ENCODE measurements at places on chromosomes 1 and 21.
A peak's percentile ranks its signal among the peaks of the same experiment; 100 is the strongest.

- no peak for DNase-seq
Measured at GRCh38 chr1:164901031-164901430, 342.0 kb downstream of the PBX1 start.

- no peak for DNase-seq
Measured at GRCh38 chr1:180695282-180695681, 63.5 kb downstream of the XPR1 start.

- DNase-seq = no peak
Measured at GRCh38 chr1:70499695-70500094, 88.6 kb downstream of the CTH start.

DNA sequence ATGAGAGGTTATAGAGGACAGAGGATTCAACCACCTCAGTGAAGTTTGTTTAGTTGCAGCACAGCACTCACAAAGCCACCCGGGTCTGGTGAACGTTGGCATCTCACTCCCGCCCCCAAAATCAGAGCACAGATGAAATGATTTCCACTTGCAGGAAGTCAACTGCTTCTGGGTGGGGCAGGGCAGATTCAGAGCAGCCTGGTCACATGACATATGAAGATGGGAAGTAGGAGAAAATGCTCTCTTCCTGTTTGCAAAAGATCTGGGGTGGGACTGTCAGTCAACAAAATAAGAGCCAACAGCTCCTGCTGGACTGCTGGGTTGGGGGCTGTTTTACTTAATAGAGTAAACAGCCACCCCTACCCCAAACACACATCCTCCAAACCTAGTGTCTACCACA, 43.2 kb downstream of the LRRC71 start:
- peak; percentile 72 for DNase-seq

- no peak for DNase-seq
Measured at GRCh38 chr1:96233422-96233821, 488.2 kb upstream of the PTBP2 start.

DNA sequence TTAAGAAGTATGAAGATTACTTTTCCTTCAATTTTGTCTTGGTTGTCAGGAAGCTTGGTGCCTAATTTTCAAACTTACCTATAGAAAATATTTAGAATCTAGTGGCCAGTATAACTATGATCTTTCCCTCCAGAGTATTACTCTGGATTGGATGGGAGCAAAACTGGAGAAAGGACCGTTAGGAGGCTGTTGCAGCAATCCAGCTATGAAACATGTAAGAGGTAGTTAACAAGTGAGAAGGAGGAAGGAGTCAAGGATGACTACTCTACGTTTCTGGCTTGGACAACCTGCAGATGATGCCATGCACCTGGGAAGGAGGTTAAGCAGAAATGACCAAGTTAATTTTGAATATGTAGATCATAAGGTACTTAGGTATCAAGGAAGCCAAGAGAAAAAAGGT, 3.5 kb upstream of the ACP6 start:
- no peak for DNase-seq

DNA sequence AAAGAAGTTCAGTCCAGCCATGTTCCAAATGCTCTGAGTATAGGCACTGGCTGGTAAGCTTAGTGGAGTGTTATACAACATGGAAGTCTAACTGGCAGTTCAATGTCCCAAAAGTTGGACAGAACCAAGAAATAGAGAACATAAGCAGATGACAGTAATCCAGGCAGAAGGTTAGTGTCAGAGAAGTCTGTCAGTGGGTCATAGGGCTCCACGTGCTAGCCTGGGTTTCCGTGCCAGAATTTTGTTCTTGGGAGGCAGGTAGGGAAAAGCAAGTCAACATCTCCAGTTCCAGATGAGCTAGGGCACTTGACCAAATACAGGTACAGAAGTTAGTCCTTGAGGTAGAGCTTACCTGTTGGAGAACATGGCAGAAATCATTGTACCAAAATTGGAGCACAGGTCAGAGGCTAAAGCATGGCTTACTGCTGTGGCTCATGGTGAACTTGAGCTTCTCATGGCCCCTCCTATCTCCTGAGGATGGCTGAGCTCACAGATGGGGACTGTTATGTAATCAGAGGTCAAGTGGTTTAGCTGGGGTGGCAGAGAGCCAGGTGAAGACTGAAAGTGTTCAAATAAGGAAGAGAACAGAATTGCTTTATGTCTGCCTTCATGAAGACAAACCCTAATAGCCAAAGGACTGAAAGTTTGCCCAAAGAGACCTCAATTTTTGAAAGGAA, 170.8 kb downstream of the NFIA start:
- DNase-seq = peak; percentile 69

GRCh38 chr1:175220853-175221556, 28.4 kb upstream of the KIAA0040 start:
- DNase-seq = no peak

DNA sequence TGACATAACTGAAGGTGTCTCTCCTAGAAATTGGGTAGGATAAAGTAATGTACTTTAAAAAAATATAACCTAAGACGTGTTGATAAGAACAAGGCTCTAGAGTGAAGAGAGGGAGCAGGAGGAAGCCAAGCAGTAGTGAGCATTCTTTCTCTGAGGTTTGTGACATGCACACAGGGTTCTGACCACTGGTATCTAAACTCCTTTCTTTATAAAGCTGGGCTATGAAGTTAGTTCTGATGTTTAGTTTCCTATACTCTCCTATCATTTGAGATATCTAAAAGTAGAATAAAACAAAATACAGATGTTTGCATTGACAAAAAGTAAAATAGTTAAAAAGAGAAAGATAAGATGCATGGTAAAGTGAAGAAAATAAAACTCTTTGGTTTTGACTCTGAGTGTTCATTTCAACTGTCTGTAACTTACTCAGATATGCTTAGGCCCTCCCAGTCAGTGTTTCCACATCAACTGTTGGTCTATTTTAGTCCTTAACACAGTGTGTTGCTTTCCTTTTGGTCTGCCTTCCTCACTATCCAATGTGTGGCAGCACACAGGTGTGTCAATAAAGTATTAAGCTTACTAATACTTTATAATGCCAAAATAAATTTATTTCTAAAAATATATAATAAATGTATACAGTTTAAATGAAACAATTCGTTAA, 543.5 kb downstream of the PTPRC start:
- DNase-seq = no peak

GRCh38 chr1:32073299-32074229, 825 bp downstream of the TMEM39B start:
- DNase-seq = no peak

- DNase-seq = no peak
Measured at GRCh38 chr1:87236585-87236984, 92.1 kb upstream of the LMO4 start.

GRCh38 chr1:1213345-1214265, at the start of gene TNFRSF4:
Gene TNFRSF4, minus strand, starts transcription at chr1:1214153. Its CDS starts 26 bp downstream, at chr1:1214127.
- DNase-seq = no peak

DNA sequence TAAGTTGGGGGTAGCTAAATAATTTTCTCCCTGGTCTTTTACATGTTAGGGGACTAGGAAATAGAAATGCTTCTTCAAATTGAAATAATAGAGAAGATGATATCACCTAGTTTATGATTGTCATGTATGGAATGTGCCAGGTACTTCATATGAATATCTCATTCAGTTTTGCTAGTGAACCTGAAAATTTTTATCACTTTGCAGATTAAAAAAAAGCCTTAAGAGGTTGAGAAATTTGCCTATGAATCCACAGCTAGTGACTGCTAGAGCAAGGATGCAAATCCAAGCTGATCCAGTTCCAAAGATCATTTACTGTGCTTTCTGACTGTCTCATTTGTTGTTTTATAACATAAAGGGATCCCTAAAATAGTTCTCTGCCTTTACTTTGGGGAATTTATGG, 24.7 kb downstream of the RNF2 start:
- no peak for DNase-seq

DNA sequence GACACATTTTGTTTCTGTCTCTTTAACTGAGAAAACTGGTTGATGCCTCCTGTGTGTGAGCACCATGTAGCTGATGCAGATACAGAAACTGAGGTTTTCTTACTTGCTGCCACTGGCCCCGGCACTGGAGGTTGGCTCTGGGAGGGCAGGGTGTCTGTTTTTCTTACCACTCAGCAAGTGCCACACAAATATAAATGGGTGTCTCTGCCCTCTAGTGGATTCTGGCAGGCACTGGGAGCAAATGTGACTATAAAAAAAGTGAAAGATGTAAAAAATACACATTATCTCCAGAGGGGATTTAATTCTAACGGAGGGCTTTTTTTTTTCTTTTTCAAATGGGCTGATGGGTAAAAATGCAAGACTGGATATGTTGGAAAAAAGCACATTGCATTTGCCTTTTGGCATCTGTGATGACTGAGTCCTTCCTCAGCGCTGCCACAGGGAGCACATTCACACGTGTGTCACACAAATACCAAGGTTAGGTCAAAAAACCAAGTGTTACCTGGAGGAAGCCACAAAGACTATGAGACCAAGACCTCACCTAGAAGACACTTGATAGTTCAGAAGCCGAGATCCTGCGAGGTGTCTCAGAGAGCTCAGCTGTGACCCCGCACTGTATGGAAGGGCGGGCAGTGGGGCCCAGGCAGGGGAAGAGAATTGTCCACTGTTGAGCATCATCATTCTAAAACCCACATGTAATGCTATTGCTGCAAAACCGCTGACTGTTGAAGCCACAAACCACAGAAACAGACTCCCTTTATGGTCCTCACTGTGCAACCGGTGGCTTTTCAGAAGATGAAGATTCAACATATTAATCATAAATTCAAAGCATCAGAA, 18.9 kb downstream of the PGBD2 start:
- DNase-seq = peak; percentile 21

DNA sequence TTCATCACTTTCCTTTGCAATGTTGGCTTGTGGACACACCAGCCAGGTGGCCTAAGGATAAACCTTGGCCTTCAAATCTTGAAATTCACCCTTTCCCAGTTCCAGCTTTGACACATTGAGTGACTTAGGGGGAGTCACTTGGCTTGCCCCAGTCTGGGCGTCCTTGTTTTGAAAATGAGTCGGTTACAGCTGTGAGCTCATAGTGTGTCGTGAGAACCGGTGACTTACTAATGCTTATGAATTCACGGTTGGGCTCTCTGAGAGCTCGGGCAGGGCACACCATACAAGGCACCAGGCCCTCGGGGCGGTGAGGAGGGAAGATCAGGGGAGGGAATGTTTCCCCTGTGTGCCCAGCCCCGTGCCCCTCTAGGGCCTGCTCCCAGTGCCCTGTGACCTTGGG, 126.9 kb upstream of the TMPRSS2 start:
- no peak for DNase-seq

GRCh38 chr1:220878191-220879075, 810 bp upstream of the HLX start:
- peak; percentile 55 for DNase-seq

DNA sequence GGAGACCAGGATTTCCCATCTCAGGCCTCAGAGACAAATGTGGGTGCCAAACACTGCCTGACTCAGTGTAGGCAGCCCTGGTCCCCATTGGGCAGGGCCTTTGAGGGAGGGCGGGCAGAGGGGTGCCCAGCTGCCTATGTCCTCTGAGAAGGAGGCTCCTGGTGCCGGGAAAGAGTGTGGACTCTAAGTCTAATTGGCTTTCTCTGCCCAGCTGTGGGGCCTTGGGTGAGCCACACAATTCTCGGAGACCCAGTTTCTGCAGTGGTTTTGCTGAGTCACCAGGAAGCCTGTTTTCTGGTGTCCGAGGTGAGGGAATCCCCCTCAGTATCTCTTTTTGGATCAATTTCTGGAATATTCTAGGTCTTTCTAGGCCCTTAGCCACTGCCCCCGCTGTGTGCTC, 35.3 kb upstream of the ACTL8 start:
- no peak for DNase-seq

DNA sequence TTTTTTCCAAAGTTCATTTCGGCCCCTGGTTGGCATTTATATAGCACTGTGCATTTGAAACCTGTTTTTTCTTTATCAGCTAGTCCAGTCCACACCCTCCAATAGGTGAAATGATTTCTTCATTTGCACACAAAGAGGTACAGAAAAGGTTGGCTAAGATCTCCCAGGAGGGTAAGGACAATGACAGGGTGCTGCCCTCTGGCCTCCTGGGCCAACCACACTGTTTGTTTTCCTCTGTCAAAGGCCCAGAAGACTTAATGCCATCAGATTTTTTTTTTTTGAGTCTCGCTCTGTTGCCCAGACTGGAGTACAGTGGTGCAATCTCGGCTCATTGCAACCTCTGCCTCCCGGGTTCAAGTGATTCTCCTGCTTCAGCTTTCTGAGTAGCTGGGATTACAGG, 70.1 kb upstream of the EFHD2 start:
- DNase-seq = no peak

- DNase-seq = no peak
Measured at GRCh38 chr1:92307980-92308379, 9.1 kb downstream of the RPAP2 start.

GRCh38 chr1:158916085-158916484, 15.3 kb upstream of the PYHIN1 start:
- DNase-seq = no peak

DNA sequence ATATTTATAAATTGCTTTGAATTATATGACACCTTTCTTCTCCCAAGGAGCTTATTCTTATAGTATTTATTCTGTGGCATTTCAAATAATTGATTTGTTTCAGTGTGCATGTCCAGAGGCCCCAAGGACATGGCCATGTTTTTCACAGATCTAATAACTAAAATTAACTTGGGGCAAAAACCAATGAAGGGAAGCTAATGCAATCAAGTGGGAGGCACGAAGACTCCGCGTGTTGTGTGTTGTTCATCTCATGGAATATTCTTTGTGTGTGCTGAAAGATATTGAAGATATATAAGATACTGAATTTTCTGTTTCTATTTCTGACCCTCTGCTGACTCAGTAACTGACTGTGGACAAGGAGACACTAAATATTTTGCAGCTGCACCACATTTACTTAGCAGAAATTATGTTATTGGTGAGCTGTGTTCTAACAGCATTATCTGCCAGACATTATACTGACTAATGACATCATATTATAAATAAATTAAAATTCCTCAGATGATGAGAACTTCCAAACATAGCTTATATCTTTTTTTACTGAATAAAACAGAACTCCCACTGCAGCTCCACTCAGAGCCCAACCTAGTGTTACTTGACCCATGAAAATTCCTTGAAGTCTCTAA, 519.3 kb upstream of the CXADR start:
- DNase-seq = no peak

GRCh38 chr1:8077120-8077573, 51.0 kb upstream of the ERRFI1 start:
- no peak for DNase-seq

- DNase-seq = no peak
Measured at GRCh38 chr1:9145021-9145668, 16.2 kb upstream of the GPR157 start.

DNA sequence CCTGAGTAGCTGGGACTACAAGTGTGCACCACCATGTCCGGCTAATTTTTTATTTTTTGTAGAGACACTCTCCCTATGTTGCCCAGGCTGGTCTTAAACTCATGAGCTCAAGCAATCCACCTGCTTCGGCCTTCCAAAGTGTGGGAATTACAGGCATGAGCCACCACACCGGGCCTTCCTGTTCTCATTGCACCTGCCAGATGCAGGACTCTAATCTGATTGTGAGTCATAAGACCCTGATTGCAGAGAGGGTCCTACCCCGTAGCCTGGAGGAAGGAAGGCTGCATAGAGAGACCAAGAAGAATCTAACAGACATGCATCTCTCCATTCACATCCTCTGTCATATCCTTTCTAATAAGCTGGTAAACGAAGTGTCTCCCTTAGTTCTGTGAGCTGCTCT, 19.5 kb upstream of the CGN start:
- DNase-seq = no peak
